ENCODE measurements at places on chromosomes 5 and 9.

GRCh38 chr5:62306323-62306895, 403 bp downstream of the KIF2A start:
- DNase-seq: no peak

DNA sequence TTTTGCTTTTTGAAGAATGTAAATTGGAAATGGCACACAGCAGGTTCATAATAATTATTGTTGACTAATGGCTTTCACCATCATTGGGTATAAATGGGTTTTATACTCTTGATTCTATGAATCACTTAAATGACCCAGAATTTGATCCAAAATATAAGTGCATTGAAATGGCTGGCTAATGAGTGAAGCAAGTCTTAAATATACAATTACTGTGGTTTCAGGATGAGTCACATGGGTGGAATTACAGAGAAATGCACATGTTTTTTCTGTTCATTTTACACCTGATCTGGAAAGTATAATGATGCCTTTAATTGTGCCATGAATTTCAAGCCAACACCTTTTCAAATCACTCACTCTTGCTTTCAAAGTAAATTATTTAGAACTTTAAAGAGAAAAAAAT, 380.8 kb upstream of the CD180 start:
- no peak for DNase-seq

GRCh38 chr9:79592726-79593493, 21.1 kb downstream of the TLE4 start:
- no peak for DNase-seq

DNA sequence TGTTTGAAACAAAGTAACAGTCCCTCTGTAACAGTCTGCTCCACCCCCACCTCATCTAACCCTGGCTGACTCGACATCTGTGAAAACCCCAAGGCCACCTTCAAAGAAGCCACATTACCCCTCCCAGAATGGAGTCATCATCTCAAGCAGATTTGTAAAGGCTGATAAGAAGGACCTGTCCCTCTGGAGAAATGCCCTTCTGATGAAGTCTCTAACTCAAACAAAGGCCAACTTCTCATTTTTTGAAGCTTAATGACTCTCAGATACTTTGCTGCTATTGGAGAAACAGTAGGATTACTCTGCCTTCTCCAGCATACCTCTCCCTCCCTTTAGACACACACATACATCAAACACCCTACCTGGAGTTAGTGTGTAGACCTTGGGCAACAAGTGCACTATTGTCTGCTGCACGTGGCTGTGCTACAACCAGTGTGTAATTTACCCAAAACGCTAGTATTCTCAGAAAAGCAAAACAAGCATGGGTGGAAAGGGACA, 5.3 kb upstream of the SUSD1 start:
- DNase-seq: no peak

DNA sequence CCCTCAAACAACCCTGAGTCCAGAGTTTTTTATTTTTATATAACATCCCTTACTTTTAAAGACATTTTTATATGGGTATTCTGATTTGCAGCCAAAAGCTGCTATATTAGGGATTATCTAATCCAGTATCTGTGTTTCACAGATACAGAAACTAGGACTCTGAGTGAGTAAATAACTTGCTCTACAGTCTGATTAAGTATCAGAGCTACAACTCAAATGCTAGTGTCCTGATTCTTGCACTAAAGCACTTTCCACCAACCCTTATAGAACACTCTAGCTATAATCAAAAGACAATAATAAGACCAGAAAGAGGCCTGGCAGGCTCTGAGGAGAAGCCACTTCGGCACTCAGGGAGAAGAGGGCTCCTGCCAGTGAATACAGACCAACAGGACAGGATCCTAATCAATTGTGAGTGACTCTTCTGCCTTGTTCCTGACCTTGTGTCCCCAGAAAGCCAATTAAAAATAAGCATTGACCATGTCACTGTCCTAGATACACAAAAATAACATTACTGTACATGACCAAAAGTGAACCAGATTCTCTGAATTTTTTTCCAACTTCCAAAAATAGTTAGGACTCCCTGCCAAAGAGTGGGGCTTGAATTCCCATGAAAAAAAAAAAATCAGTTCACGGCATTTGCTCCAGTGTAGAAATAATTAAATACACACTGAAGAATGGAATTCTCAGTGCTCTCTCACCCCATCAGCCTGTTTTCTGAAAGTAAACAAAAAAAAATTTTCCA, 63.6 kb upstream of the MAP3K1 start:
- DNase-seq: no peak

- DNase-seq: no peak
These were observed 59.5 kb downstream of the FGF10 start for GRCh38 chr5:44329716-44330115.

DNA sequence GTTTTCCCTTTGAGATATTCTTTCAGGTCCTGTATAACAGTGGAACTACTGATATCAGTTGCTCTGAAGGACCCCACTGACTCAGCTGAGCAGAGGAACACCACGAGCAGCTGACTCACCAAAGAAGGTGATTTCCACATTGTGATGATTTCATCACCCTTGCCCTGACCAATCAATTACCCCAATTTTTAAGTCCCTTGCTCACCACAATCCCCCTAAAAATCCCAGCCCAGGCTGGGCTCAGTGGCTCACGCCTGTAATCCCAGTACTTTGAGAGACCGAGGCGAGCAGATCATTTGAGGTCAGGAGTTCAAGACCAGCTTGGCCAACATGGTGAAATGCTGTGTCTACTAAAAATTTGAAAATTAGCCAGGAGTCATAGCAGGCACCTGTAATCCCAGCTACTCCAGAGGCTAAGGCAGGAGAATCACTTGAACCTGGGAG, 125.3 kb upstream of the ABCA1 start:
- no peak for DNase-seq

DNA sequence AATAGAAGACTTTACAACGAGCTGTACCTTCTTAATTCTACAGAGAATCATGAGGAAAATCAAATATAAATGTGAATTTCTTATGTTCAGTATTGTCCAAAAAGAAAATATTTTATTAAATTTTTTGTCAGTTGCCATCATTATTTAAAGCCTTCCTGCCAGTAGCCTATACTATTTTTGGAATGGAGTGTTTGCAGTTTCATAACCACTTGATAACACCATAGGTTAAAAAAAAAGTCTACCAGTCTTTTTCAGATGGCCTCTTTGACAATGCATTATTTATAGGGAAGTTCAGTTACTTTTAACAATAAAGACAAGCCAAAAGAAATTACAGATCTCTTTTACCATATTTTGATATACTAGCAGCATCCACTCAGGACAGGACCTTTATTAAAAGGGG, 80.3 kb upstream of the CCDC152 start:
- no peak for DNase-seq

- DNase-seq: no peak
These were observed 615.0 kb upstream of the CHD1 start for GRCh38 chr5:99543841-99544240.

DNA sequence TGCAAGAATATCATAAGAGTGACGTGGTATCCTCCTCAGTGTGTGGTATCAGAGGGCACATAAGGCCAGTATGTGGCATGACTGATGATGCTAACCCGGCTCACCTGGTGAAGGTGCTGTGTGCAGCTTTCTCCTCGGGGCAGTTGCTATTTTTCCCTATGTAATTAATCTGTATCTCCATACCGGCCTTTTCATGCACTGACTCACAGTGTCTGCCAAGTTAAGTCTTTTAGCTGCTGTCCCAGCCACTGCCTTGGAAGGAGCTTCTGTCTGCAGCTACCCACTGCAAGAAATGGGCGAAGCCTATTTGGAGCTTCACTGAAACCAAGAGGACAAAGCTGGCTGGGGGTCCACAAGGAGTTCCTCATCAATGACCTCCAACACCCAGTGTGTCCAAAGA, 46.0 kb downstream of the NXNL2 start:
- no peak for DNase-seq

- no peak for DNase-seq
These were observed 5.3 kb upstream of the UBLCP1 start for GRCh38 chr5:159257629-159258283.

DNA sequence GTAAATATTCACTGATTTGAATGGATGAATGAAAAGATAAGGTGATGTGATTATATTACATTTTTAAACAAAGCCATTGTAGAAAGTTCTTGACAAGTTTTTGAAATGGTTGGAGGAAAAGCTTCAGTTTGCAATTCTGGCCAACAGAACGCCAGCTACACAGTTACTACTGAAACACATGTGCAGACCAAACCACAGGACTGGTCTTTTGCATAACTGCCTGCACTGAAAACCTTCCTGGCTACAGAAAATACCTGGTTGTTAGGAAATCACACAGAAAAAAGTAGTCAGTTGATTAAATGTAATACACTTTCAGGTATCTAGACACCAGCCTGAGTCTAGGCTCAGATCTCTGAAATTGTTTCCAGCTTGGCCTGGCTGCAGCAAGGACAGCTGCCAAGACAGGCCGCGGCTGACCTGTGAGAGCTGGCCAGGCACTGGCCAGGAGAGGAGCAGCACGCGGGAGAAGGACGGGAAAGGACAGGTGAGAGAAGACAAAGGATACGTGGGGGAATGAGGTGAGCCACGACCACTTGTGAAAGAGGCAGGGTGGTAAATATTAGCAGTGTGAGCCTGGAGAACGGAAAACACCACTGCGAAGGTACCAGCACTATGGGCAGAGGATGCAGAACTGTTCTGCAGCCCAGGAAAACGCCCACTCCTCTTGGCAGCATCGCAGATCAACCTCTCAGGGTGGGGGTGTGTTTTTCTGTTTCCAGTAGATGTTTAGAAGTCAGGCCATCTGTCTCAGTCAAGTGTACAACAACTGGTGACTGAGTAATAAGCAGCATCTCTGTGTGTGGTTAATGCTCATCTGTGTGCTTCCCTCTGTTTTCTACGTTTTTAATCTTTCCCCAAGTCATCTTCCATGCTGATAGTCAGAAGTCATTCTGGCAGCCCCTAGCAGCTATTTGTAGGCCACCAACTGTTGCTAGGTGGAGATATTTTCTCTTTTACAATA, 137.4 kb downstream of the SCAMP1 start:
- DNase-seq: no peak

GRCh38 chr9:16303506-16303905, 567.0 kb downstream of the BNC2 start:
- no peak for DNase-seq

DNA sequence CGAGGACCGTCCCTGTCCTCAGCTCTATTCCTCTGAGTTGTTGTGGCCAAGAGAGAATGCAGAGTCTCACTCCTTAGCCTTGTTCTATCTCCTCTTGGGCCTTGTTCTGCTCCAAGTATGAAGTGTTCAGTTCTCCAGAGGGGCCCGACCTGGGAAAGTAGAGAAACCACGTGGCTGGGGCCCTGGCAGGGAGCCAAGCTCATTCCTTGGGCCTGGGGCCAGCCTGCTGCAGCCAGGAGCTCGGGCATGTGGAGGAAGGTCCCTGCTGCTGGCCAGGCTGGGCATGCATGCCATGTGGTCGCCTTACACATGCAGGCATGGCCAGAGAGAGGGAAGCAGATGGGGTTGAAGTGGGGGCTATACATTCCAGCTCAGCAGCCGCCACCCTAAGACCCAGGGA, 60.7 kb downstream of the COL27A1 start:
- no peak for DNase-seq

DNA sequence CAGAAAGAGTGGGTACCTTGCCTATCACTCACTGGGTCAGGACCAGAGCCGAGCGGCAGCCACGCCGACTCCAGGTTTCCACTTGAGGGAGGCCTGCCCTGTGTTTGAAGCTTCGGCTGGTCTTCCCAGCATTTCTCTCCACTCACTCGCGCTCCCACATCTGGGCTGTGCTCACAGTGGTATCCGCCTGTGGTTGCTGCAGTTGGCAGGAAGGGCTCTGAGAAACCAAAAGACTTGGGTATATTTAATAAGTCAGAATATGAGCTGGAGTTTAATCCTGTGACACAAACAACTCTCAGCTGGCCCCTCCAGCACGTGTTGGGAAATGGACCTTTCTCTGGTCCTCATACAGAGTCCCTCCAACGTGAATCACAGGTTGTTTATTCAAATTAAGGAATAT, 70.9 kb downstream of the SPRY4 start:
- DNase-seq: no peak

- no peak for DNase-seq
These were observed 587.3 kb downstream of the GABRG2 start for GRCh38 chr5:162654661-162655405.

GRCh38 chr5:180607861-180608571, 16.7 kb upstream of the SCGB3A1 start:
- no peak for DNase-seq

DNA sequence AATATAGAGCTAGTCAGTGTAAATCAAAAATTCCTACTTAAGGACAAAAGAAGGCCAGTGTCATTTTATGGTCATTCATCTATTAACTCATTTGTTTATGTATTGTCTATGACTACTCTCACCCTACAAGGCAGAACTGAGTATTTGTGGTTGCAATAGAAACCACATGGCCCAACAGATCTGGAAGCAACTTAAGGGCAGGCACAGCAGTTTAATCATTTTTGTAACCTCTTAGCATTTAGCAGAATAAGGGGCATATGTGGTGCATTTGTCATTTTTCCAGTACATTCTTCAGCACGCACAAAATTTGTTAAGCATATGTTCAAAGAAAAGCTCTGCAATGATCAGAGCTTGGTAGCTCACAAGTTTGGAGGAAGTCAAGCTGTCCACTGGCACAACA, 1.1 kb downstream of the FKBP15 start:
- no peak for DNase-seq

- DNase-seq: no peak
These were observed 324.7 kb upstream of the GRAMD2B start for GRCh38 chr5:126098330-126099017.

- no peak for DNase-seq
These were observed 30.5 kb upstream of the HAPLN1 start for GRCh38 chr5:83751201-83751600.

- DNase-seq: no peak
These were observed 164.2 kb downstream of the AUH start for GRCh38 chr9:91197232-91198181.

All from cortex of kidney (tissue), 1 donor.